ENCODE measurements at places on chromosomes 1 and 21.

DNA sequence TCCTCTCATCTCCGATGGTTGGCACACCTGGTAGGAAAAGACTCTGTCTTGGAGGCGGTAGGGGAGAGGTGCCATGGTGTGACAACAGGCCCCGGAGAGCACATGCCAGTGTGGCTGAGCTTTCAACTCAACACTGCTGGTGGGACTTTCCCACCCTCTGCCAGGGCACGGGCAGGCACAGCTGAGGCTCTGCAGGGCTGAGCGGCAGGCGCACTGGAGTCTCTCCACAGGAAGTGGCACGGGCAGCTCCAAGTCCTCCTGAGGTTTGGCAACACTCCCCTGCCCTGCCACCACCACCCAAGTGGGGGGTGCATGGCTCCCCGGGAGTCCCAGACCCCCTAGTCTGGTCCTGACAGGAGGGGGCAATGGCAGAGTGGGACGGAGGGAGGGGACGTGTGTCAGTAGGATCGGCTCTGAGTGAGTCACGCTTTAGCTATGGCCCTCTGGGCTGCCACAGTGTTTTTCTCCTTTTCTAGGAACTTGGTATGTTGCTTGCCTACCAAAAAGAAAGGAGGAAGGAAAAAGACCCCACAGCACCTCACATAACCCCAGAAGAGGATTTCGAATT lies 27.3 kb upstream of the EVA1B start:
- DNase-seq = no peak

GRCh38 chr1:236741753-236742152 lies 53.3 kb upstream of the MTR start:
- DNase-seq = no peak

GRCh38 chr1:26181586-26182382 lies 4.5 kb downstream of the CNKSR1 start:
- DNase-seq = no peak

GRCh38 chr1:30905916-30906620 lies 2.5 kb downstream of the SDC3 start:
- DNase-seq = no peak

GRCh38 chr1:184457500-184457899 lies 70.7 kb downstream of the C1orf21 start:
- DNase-seq = no peak

DNA sequence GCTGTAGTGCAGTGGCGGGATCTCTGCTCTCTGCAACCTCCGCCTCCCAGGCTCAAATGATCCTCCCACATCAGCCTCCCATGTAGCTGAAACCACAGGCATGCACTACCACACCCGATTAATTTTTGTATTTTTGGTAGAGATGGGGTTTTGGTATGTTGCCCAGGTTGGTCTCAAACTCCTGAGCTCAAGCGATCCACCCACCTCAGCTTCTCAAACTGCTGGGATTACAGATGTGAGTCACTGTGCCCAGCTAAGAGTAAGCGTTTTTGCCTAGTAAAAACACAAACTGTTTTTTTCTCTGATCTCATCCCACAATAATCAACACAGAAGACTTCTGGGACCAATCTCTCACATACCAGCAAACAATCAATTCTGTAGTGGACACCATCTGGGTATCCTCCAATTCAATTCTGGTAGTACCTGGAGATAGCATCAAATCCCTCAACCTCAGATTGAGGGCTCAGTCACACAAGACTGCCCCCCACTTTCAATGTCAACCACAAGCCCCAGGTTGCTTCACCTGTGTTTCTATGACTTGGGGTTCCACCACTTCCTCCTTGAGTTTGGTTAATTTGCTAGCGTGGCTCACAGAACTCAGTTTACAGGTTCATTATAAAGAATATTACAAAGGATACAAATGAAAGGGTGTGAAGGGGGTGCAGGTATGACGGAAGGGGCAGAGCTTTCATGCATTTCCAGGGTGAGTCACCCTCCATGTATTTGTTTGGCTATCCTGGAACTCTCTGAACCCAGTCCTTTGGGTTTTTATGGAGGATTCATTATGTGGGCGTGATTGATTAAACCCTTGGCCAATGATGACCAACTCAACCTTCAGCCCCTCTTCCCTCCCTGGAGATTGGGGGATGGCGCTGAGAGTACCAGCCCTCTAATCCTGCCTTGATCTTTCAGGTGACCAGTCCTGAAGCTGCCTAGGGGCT lies 40.0 kb upstream of the RHOU start:
- DNase-seq = no peak

- DNase-seq = no peak
Measured at GRCh38 chr1:54857141-54857540, 29.9 kb downstream of the DHCR24 start.

- no peak for DNase-seq
Measured at GRCh38 chr1:27058966-27059669, 46.5 kb upstream of the TENT5B start.

- DNase-seq = no peak
Measured at GRCh38 chr1:110749960-110750359, 75.2 kb upstream of the KCNA3 start.

DNA sequence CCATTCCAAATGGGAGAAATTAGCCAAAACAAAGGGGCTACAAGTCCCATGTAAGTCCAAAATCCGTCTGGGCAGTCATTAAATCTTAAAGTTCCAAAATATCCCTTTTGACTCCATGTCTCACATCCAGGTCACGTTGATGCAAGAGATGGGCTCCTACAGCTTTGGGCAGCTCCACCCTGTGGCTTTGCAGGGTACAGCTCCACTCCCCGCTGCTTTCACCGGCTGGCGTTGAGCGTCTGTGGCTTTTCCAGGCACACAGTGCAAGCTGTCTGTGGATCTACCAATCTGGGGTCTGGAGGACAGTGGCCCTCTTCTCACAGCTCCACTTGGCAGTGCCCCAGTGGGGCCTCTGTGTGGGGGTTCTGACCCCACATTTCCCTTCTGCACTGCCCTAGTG lies 130.2 kb downstream of the TPR start:
- no peak for DNase-seq

- DNase-seq = no peak
Measured at GRCh38 chr1:30514137-30514654, 209.2 kb downstream of the MATN1 start.

- DNase-seq = no peak
Measured at GRCh38 chr1:200281201-200281835, 128.5 kb downstream of the ZNF281 start.

GRCh38 chr1:20290624-20291597 lies at the start of gene VWA5B1:
VWA5B1 (plus strand) TSS chr1:20290875; CDS start chr1:20310602, 19,727 bp downstream.
- DNase-seq = peak; percentile 7

- DNase-seq = peak; percentile 63
Measured at GRCh38 chr1:30779294-30780071, 21.9 kb upstream of the LAPTM5 start.

DNA sequence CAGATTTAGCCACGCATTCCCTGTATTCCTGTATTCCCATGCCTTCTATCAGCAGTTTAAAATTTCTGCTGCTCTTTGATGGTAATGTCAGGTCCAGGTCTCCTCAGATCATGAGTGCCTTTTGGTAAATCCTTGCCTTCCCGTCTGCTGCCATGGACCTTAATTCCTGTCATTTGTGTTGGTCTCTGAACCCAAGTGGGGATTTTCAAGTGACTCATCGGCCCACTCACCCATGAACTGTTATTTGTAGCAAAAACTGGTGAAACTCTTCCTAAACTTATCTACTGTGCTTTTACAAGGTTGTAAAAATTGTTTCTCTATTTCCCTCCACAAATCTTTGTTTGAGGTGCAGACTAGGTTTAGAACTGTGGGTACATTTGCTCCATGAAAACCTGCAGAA lies 47.4 kb downstream of the ACTN2 start:
- DNase-seq = no peak

- no peak for DNase-seq
Measured at GRCh38 chr1:183954496-183954895, 83.0 kb downstream of the COLGALT2 start.

DNA sequence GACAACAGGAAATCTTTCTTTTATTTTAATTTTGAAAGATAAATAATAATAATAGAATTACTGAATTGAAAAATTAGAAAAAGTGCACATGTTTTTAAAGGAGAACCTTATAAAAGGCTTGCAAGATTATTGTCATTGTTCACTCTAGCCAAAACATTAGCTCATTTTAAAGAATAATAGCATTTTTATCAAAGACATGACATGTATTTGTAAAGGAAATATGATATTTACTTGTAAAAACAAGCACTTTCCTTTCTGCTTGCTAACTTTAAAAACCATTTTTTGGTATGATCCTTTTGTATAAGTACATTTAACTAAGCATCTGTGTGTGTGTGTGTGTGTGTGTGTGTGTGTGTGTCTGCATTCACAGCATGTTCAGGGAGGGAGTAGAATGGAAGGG lies 156.3 kb upstream of the C1orf87 start:
- DNase-seq = no peak

DNA sequence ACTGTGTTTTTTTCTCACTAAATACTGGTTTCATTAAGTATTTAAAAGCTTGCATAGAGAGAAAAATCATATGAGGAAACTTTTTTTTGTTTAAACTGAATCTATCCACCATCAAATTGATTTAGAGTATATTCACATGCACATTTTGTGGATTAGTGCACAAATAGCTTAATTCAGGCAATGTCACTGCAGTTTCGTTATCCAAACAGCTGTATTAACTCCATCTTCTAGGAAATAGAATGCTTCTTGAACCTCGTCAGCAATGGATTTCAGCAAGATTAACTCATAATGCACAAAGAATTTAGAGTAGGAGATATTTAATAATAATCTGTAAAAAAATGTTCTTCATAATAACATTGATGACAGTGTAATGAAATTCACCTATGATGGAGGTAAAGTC lies 37.5 kb downstream of the NEXN start:
- no peak for DNase-seq

GRCh38 chr1:231684356-231685244 lies 58.0 kb downstream of the DISC1 start:
- peak; percentile 98 for DNase-seq

DNA sequence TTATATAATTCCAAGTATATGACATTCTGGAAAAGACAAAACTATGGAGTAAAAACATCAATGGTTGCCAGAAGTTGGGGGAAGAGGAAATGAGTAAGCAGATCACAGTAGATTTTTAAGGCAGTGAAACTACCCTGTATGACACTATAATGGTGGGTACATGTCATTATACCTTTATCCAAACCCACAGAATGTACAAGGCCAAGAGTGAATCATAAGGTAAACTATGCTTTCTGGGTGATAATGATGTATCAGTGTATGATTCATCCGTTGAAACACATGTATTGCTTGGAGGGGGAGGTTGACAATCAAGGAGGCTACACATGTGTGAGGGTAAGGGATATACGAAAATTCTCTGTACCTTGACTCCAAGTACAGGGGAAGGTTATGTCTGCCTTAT lies 862.7 kb downstream of the PLA2G4A start:
- no peak for DNase-seq

- no peak for DNase-seq
Measured at GRCh38 chr1:226799634-226800281, 60.7 kb upstream of the ITPKB start.

Measured in NCI-H2081 (cell line).